ENCODE measurements at places on chromosomes 5 and 9.

DNA sequence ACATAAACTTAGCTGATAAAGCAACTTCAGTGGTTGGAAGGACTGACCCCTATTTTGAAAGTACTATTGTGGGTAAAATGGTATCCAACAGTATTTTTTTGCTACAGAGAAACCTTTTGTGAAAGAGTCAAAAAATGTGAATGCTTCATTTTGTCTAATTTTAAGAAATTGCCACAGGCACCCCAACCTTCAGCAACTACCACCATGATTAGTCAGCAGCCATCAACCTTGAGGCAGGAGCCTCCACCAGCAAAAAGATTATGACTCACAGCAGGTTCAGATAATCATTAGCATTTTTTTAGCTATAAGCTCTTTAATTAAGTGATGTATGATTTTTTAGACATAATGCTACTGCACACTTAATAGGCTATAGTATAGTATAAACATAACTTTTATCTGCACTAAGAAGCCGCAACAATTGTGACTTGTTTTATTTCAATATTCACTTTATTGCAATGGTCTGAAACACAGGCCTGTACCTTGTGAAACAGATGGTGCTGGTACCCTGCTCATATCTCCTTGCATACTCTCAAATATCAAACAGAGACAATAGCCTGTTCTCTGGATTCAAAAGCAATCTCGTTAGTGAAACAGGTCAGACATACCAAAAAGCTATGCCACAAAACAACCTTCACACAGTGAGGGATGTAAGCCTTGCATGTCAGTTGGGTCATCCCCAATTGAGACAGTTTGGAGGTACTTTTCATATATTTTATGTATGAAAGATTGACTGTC is 261.2 kb upstream of the FAM174A start:
- DNase-seq: no peak

- no peak for DNase-seq
Measured at GRCh38 chr9:19479874-19480273, 71.1 kb downstream of the ACER2 start.

GRCh38 chr5:78565395-78565794 is 83.2 kb downstream of the LHFPL2 start:
- no peak for DNase-seq

DNA sequence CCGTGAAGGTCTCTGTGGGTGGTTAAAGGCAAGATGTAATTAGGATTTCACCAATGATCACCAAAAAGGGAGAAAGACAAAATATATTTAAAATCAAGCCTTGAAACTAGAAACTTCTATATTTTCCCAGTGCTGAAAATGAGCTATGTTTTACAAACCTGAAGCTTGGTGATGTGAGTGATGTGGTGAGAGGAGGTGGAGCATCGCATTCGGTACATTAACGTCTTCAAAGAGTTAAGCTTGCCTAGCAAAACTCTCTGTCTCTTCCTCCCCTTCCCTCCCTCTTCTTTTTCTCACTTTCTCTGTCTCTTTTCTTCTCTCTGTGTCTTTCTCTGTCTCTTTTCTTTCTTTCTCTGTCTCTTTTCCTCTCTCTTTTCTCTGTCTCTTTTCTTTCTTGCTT is 347.3 kb upstream of the IRX2 start:
- no peak for DNase-seq

DNA sequence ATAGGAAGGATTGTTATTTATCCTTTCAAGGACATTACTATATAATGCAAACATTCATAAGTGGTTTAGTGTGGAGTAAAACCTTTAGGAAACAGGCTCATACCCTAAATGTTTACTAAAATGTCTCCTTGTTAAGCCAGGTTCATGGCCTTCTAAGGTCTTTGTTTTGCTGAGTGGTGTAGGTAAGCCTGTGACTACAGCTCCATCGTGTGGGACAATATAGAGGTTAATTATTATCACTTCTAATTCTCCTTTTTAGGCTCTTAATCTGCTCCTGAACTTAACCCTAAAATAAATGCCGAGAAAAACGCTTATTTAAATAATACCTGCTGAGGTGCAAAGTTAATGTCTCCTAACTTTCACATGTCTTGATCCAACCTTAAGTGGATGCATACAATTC is 43.8 kb downstream of the SPINK5 start:
- no peak for DNase-seq

- DNase-seq: no peak
Measured at GRCh38 chr5:21181609-21182125, 1193.7 kb upstream of the CDH18 start.

- no peak for DNase-seq
Measured at GRCh38 chr9:36840898-36841536, 193.1 kb downstream of the PAX5 start.

GRCh38 chr9:114538241-114538640 is 33.0 kb upstream of the WHRN start:
- peak; percentile 6 for DNase-seq

GRCh38 chr5:174101195-174101730 is 55.8 kb downstream of the NSG2 start:
- DNase-seq: no peak

DNA sequence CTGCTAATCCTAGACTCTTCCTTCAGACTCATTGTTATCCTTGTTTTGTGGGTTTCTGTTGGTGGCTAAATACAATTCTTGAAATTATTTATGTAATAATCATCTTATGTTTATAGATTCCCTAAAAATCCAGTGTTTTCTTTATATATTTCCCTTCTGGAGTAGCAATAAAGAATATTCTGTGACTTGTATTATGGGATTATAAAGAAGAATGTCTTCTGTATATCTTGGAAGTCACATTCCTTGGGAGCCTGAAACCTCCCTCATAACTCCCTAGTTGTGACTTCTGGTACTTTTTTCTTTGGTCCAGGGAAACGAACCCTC is 356.1 kb downstream of the TMEM167A start:
- no peak for DNase-seq

GRCh38 chr5:26434688-26435087 is 603.7 kb downstream of the CDH9 start:
- no peak for DNase-seq

DNA sequence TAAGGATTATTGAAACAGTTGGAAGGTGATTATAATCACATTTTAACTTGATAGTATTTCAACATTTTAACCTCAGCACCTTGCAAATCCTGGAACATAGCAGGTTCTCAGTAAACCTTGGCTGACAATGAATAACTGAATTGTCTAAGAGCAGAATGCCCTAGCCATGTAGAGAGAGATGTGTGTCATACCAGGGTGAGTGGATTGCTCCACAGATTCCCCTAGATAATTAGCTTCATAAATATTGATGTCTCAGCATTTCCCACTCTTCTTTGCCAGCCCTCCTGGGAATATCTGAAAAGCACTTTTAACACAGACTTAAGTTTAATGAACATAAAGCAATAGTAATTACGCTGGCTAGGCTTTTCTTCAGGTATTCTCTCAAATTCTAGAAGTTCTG is 363.5 kb downstream of the MAN2A1 start:
- no peak for DNase-seq

DNA sequence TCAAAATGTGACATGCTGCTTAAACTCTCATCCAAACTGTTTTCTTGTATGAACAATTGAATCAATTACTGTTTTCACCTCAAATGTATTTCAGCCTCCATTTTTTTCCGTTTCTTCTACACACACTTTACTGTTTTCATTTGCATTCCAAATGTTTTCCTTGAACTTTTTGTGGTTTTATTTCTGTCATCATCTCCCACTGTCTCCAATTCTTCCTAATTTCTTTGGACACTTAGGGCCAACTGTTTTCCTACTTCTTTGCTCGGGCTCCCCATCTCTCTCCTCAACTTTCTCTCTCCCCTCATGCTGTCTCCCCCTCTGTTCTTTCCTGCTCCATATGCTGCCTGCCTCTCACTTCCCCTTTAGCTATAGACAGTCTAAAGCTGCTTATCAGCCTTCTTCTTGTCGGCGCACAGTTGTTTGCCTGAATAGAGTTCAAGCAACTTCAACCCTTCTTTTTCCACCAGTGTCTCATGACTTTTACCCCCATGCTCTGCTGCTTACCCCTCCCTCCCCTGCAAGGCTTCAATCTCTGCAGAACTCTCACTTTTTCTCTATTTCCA is 443.4 kb downstream of the DTWD2 start:
- DNase-seq: no peak

DNA sequence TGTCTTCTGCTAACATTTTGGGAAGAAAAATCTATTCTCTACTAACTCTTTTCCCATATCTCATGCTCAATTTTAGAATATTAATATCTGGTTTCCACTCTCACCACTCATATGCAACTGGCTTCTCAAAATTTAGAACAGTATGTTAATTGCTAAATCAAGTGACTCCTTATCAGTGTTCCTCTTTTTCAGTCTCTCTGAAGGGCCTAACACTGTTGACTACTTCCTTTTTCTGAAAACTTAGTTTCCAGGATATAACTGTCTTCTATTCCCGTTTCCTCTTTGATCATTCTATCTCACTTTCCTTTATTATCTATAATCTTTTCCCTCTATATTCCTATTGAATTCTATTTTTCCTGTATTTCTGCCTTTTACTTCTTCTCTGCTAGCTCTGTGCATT is 1717.2 kb upstream of the C9orf72 start:
- no peak for DNase-seq

DNA sequence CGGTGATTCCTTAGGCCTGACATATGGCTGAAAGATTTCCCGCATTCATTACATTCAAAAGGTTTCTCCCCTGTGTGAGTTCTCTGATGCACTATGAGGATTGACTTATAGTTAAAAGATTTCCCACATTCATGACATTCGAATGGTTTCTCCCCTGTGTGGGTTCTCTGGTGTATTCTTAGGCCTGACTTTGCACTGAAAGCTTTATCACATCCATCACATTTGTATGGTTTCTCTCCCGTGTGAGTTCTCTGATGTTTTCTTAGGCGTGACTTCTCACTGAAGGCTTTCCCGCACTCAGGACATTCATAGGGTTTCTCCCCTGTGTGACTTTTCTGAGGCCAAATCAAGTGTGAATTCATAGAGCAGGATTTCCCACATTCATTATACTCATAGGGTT is 35.8 kb downstream of the ZNF782 start:
- no peak for DNase-seq

GRCh38 chr5:1341863-1342262 is 3.0 kb downstream of the CLPTM1L start:
- peak; percentile 1 for DNase-seq

GRCh38 chr9:2378816-2379215 is 242.8 kb upstream of the VLDLR start:
- no peak for DNase-seq

DNA sequence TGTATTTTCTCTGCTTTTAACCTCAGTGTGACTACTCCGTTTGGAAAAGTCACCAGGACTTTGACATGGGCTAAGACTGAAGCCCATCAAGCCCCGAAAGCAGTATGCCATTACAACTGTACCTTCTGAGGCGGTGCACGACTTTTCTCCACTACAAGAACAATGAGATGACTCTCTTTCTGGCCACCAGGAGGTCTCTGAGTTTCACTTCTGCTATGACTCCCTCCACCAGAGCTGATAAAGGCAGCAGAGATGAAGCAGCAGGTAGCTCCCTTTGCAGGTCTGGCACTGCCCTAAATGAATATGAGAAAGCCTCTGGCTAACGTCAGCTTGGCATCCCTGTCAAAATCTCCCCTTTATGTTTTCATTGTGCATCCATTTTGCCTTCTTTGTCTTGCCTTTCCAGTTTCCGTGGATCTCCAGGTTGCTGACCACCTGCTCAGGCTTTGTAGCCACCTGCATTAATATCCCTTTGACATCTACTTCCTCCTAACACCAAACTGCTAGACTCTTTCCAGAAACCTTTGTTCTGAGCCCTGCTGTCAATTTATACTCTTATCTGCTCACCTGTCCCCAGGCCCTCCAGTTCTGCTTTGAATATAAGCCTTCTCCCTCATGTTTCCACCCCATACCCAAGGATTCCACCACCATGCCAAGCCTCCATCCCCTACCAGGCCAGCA is 221.7 kb downstream of the ZNF608 start:
- DNase-seq: no peak

GRCh38 chr5:58452566-58453258 is 7.2 kb downstream of the PLK2 start:
- no peak for DNase-seq

- no peak for DNase-seq
Measured at GRCh38 chr9:34374905-34375552, 1.7 kb downstream of the MYORG start.

DNA sequence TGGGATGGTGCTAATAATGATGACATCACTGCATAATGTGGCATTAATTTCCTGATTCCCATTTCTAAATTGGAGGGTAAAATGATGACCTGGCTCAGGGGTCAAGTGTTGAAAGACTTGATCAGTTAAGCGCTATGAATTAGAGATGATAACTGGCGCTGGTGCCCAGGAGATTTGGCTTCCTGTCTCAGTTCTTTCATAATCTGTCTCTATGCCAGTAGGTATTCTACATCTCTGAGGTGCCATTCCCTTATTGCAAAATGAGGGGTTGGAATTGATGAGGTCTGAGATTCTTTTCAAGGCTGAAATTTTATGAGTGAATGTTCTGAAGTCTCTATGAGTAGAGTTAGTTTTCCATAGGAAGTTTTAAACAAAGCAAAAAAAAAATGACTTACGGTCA is 1715.1 kb upstream of the WWC1 start:
- DNase-seq: no peak

- peak; percentile 55 for DNase-seq
Measured at GRCh38 chr5:83509540-83509939, 38.0 kb downstream of the VCAN start.

- DNase-seq: no peak
Measured at GRCh38 chr5:84696651-84697050, 312.0 kb upstream of the EDIL3 start.

DNA sequence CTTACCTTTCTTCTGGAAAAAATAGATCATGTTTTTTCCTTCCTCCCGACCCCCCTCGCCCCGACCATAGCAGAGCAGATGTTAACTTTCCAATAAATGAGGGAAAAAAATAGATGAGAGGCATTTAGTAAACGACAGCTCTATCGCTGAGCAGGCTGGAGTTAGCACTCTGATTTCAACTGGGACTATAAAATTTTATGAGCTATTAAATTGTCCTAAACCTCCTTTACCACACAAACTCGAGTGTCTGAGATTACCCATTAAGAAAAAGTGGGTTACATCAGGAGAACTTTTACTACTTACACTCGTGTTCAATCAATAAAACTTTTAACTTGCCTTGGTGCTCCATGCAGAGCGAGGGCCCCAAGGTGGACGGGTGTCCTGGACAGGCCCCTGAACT is 59.8 kb upstream of the RNU6ATAC start:
- DNase-seq: no peak

- no peak for DNase-seq
Measured at GRCh38 chr5:163916376-163916775, 411.0 kb downstream of the MAT2B start.

GRCh38 chr5:14201325-14202045 is 58.3 kb downstream of the TRIO start:
- no peak for DNase-seq

DNA sequence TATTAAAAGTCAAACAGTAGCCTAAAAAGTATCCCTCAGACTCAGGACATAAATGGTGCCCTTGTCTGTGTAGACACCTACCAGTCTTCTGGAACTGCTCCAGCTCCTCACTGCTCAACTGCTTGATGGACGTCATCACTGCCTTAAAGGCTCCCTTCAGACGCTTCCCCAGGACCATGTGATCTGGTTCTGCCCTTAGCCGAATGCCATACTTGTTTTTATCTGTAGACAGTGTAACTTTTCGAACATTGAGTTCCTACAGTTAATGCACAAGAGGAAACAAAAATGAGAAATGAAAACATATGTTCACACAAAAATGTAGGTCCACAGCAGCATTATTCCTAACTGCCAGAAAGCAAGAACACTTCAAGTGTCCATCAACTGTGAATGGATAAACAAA is 46.2 kb downstream of the IARS1 start:
- no peak for DNase-seq
